Activated CD4-positive, alpha-beta T cell treated with anti-CD3 and anti-CD28 coated beads for 36 hours (primary cell): ENCODE measurements at places on chromosomes 7 and 10.

DNA sequence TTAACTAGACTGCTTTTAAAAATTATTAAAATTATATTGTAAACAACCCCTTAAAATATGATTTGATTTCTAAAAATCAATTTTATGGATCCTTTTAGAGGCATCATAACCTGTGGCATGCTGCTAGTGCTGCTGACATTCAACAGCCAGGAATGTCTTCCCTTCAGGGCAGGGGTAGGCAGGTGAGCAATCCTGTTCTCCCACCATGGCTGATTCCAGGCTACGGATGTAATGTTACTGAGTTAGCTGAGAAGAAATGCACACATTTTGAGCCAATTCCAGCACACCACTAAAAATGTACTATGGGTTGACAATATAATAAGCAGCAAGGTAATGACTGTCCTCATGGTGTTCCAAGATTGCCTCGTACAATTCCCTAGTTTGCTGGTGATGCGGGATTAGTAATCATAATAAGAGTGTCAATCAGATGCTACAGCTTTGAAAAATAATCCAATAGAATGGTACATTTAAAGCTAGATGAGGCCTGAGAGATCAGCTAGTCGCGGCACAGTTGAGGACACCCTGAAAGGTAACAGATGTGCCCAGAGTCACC is 108.7 kb upstream of the PRR15 start:
- no peak for DNase-seq

DNA sequence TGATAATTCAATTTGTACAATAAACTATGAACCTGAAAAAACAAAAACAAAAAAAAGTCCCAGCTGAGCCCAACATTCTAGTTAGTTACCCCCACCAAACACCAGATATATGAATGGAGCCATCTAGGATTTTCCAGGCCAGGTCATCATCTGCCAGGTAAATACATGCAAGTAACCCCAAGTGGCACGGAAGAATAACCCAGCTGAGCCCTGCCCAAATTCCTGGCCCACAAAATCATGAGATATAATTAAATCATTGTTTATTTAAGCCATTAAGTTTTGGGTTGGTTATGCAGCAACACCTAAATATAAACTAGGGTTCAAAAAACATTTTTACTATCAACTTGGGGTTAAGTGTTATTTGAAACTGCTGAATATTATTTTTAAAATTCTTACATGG is 19.0 kb downstream of the PARD3 start:
- no peak for DNase-seq

GRCh38 chr10:116831790-116832189 is 17.5 kb upstream of the ENO4 start:
- no peak for DNase-seq

DNA sequence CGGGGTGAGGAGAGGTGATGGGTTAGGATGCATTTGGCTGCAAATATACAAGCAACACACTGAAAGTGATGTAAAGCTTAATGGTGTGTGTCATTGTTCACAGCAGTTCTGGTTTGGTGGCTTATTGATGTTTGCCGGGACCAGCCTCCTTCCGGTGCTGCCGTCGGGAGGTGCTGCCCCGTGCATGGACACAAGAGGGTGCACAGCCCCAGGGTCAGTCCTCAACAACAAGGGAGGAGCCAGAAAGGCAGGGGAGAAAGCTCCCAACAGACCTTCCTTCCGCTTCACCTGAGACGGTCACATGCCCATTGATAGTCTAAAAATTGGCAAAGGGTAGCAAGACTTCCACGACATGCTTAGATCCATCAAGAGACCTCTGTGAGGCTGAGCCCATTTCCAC is 9.5 kb downstream of the RNF32 start:
- DNase-seq = peak; percentile 48

GRCh38 chr7:139936760-139937310 is 107.8 kb downstream of the TBXAS1 start:
- DNase-seq = peak; percentile 18

- DNase-seq = no peak
Measured at GRCh38 chr7:105538339-105538738, 6.3 kb downstream of the RINT1 start.

GRCh38 chr10:108688314-108688713 is 1235.0 kb downstream of the XPNPEP1 start:
- no peak for DNase-seq

DNA sequence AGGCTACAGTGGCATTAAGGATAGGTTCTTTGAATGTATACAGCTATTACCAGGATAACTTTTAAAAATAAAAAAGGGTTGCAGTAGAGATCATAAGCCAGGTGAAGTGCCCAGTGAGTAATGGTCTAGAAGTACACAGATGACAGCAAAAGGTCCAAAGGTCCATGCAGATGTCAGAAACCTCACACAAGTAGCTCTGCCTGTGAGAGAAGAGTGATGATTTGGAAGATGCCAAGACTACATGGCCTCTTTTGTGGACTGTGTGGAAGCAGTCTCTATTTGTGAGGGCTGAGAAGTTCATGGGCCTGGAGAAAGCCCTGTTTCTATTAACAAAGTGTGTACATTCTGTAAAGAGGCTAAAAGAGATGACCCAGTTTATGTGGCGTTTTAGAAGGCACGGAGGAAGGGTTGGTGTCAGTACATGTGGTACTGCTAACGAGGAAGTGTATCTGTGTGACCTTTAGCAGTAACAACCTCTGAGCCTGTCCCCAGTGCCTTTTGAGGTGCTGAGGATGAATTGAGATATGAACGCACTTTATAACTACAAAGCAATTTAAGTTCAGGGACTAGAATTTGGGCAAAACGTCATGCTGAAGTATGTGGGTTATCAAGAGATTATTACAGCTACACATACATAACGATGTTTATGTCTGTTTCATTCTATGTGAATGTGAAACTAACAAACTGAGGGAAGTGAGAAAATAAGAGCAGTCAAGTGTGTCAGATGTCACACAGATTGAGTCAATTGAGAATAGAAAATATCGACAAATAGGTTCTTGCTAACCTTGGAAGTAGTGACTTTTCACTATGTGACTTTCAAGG is 7.6 kb downstream of the CYCS start:
- DNase-seq = no peak

DNA sequence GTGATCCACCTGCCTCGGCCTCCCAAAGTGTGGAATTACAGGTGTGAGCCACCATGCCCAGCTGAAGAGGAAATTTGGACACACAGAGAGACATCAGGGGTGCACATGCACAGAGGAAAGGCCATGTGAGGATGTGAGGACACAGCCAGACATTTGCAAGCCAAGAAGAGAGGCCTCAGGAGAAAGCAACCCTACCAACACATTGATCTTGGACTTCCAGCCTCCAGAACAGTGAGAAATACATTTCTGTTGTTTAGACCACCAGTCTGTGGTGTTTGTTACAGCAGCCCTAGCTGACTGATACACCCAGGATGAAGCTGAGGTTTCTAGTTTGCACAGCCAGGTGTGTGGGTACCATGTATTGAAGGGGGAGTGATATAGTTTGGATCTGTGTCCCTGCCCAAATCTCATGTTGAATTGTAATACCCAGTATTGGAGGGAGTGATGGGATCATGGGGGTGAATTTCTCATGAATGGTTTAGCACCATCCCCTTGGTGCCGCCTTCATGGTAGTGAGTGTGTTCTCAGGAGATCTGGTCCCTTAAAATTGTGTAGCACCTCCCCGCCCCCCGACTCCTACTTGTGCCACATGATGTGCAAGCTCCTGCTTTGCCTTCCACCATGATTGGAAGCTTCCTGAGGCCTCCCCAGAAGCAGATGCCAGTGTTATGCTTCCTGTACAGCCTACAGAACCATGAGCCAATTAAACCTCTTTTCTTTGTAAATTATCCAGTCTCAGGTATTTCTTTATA is 64.7 kb upstream of the DUSP5 start:
- DNase-seq = peak; percentile 2

- no peak for DNase-seq
Measured at GRCh38 chr10:108789336-108789735, 1134.0 kb downstream of the XPNPEP1 start.

DNA sequence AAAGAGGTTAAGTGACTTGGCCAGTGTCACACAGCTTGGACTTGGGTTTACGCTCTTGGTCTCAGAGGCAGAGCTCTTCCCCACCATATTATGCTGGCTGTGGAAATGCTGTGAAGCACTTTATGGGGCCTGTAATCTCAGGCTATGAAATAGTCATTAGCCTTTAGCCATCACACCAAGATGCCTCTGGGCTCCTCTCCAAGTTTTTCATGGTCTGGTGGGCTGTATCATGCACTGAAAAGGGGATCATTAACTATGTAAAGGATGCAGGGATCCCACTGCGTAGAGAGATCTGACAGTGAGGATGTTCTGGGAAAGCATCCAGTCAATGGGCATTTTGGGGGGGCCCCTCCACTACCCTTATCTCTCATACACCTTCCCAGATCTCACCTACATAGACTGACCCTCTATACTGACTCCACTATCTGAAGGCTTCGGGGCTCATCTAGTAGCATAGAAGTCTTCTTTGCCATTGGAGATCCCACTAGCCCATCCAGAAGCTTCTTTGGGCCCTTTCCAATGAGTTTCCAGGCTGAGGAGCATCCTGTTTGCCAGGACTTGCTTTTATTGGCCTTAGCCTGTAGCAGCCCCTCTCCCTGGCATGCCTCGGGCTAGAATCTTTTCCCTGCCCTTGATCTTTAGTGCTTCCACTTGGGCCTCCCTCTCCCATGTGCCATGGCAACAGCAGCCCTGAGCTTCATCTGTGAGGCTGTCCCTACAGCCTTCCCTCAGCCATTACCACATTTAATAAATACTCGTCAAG is 19.6 kb downstream of the FRMPD2 start:
- DNase-seq = no peak

GRCh38 chr10:79274279-79275104 is 72.8 kb upstream of the PPIF start:
- no peak for DNase-seq

DNA sequence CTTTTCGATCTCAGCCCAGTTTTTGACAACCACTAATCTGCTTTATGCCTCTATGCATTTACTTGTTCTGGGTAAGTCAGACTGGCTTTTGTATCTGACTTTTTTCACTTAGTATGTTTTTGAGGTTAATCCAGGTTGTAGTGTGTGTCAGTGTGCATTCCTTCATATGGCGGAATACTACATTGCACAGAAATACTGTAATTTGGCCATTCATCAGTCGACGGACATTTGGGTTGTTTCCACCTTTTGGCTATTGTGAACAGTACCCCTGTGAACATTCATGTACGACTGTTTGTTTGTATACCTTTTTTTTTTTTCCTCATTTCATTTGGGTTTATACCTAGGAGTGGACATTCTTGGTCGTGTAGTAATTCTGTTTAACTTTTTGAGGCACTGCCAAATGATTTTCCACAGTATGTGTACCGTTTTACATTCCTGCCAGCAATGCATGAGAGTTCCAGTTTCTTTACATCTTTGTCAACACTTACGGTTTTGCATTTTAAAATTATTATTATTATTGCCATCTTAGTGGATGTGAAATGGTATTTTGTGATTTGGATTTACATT is 57.4 kb downstream of the MKLN1 start:
- no peak for DNase-seq

DNA sequence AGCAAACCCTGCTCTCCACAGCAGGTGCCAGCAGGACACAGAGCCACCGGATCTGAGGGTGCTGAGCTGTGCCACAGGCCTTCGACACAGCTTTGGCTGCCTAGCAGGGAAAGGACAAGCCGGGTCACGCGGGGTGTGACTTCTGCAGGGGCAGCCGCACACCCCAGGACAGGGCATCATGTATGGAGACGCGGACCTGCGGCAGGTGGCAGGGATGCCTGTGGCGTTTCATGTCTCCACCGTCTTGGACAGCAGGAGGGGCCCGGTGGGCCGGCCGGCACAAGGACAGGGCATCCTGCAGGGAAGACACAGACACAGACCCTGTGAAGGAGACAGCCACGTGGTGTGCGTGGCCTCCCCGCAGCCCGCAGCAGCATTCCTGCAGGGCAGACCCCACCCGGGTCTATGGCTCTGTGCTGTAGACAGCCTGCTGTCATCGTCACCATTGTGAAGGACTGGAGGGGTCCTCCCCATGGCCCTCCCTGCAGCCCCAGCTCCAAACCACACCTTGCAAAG is 109.2 kb downstream of the PDGFA start:
- no peak for DNase-seq

GRCh38 chr7:102426268-102427018 is 6.9 kb upstream of the ORAI2 start:
- peak; percentile 91 for DNase-seq

- no peak for DNase-seq
Measured at GRCh38 chr10:17662193-17663138, 18.5 kb downstream of the STAM start.

DNA sequence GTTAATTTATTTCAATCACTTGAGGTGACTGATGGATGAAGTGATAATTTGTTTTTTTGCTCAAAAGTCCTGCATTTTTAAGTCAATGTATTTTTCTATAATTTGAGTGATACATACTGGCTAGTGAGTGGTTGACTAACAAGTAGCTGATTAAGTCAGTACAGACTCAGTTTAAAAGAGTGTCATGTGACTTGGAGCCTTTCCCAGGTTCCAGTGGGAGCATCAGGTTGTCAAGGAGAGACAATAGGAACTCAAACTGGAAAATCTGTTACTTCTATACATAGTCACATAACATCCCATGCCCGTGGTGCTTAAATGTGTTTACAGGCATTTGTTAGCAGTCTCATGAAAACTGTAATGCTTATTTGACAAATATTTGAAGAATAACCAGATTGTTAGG is 154.7 kb downstream of the ANK3 start:
- no peak for DNase-seq

- DNase-seq = no peak
Measured at GRCh38 chr10:17585016-17585415, 32.2 kb downstream of the HACD1 start.

- no peak for DNase-seq
Measured at GRCh38 chr7:84294847-84295455, 100.4 kb upstream of the SEMA3A start.

GRCh38 chr7:55173671-55174070 is 154.9 kb downstream of the EGFR start:
- no peak for DNase-seq

DNA sequence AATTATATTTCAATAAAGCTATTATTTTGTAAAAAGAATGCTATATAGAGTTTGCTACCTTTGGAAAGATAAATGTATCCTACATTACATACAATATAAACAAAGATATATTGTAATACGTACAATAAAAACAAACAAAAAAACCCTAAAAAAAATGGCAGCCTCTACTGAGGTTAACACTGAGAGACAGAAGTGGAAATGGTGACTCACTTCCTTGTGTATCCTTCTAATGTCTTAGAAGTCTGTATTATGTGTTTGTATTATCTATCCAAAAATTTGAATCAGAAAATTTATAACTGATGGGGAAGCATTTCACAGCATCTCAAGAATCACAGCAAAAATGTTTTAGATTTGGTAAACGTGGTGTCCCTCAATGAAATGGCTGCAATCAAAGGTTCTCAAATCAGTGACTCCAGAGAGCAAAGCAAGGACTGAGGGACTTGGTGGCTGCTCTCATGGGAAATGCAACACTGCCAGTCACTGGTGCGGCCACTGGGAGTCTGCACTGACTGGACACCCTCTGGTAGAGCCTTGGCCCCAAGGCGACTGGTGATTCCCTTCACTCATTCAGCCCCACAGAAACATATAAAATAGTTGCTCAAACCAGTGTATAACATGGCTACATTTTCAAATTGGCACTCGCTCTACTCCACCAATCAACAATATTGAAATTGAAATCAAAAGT is 53.8 kb downstream of the PANK1 start:
- DNase-seq = no peak

GRCh38 chr7:17311952-17312351 is 13.5 kb downstream of the AHR start:
- no peak for DNase-seq

GRCh38 chr10:10039595-10039994 is 978.1 kb upstream of the CELF2 start:
- no peak for DNase-seq
